ENCODE measurements at places on chromosomes 6 and 20. TPM values are rescaled to one million over a fixed set of nuclear protein-coding genes. Genes with fewer than 3 reads are reported as not detected.

LY6G6C gene
- total RNA-seq: not detected

FOXQ1 gene
- total RNA-seq: 0.03 TPM

HLA-DQB1 gene
- not detected for total RNA-seq

DLK2 gene
- 0.20 TPM for total RNA-seq

FAM209B gene
- not detected for total RNA-seq

SAPCD1 gene
- total RNA-seq: 0.79 TPM

CTSZ gene
- total RNA-seq: 406 TPM

HUS1B gene
- 1.3 TPM for total RNA-seq

GGTLC1 gene
- not detected for total RNA-seq

DACT2 gene
- 0.07 TPM for total RNA-seq

Data from smooth muscle cell of the pulmonary artery (primary cell).